ENCODE measurements at places on chromosomes 12 and 14. TPM values are rescaled to one million over a fixed set of nuclear protein-coding genes. Genes with fewer than 3 reads are reported as not detected.

Gene KIF26A
- not detected for total RNA-seq

Gene FOXA1
- not detected for total RNA-seq

Gene PLA2G1B
- total RNA-seq, result not detected

Gene NEUROD4
- total RNA-seq, result not detected

Gene PRMT5
- 49.0 TPM for total RNA-seq

Gene KRT6C
- total RNA-seq, result not detected

Gene MEG3
- total RNA-seq, result 117 TPM

Gene MLXIP
- total RNA-seq, result 18.0 TPM

Gene TXNDC16
- total RNA-seq, result 5.1 TPM

Gene B3GNT4
- not detected for total RNA-seq

Gene GPD1
- total RNA-seq, result 1.3 TPM

Gene PCNX1
- total RNA-seq, result 26.1 TPM

Gene HEBP1
- total RNA-seq, result 38.5 TPM

All from pericardium fibroblast (primary cell).